ENCODE measurements at places on chromosomes 6 and 20.

GRCh38 chr6:39793516-39793915 is 1.3 kb downstream of the DAAM2 start:
- DNase-seq: no peak

DNA sequence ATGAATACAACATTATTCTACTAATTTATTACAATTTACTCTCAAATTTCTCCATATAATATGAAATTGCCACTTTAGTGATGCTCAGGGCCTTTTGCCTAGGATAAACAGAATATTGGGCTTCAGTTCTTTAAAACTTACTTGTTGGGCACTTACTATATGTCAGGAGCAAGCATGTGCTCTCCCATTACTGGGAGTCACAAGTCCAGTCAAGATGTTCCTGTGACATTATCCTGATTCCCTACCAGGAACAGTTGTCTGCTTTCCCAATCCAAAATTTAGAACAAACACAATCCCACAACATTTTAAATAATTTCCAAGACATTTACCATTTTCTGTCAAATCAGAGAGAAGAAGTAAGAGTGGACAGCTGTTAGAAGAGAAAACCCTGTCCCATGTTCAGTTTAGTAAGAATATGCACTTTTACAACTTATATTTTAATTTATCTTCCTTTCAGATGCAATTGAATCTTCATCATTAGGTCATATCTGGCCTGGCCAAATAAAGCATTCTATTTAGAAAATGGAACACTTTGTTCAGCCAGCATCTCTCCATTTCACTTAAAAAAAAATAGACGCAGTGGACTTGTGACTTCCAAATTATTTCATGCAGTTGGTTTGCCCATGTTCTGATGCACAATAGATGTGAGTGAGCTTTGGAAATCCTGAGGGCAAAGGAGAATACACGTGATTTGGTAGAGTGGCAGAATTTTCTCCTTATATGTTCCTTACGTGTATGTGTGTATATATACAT is 159.8 kb downstream of the CLIC5 start:
- DNase-seq: no peak

- DNase-seq: no peak
These were observed 1.7 kb upstream of the KIF25 start for GRCh38 chr6:167995731-167996151.

GRCh38 chr6:138692978-138693909 is 80.3 kb upstream of the CCDC28A start:
- peak; percentile 73 for DNase-seq

DNA sequence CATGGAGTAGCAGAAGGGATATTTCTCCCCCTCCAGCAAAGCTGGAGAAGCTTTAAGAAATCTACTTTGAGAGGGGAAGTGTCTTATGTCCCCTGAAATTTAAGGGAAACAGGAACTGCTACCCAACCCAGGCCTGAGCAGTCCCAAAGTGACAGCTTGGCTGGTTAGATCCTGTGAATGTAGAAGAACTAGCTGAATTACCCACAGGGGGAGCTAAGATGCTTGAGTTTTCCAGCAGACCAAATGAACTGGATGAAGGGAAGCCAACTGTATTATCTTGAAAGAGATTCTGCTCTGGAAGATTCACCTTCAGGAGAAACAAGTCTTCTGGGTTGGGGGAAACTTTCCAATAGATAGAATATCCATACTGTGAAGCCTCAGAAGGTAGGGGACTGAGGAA is 303.3 kb upstream of the MMS22L start:
- DNase-seq: no peak

- no peak for DNase-seq
These were observed 129.9 kb downstream of the DOK5 start for GRCh38 chr20:54605319-54605718.

DNA sequence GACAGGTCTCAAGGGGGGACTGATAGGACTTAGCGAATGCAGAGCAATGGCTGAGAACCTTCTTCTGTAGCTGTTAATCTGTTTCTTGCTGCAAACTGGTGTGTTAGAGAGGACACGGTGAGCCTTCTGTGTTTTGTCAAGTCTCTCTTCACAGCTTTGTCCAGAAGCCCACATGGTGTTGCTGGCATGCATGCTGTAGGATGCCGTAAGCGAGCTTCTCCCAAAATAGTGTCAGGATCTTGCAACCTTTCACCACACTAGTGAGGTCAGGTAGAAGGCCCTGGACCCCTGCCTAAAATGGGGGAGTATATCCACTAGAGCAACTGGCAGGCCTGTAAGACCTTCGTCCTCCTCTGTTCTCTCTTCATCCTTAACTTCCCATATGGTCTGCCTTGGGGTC is 51.9 kb upstream of the GLP1R start:
- no peak for DNase-seq

DNA sequence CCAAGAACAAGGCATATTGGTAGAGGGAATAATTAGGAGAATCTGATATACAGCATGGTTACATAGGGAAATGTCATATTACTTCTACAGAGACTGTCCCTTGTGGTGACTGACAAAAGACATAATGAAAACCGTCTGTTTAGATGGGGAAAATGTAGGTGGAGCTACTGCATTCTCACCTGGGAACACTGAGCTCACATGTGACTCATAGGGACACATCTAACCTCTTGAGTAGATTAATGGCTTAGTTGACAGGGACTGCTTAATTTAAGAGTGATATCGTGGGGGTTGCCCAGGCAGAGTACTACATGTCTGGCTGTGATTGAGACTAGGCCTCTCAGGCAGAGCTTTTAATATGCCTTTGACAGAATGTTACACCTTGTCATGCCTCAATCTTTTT is 235.3 kb upstream of the ZFP64 start:
- DNase-seq: no peak
